ENCODE measurements at places on chromosomes 4 and X.

DNA sequence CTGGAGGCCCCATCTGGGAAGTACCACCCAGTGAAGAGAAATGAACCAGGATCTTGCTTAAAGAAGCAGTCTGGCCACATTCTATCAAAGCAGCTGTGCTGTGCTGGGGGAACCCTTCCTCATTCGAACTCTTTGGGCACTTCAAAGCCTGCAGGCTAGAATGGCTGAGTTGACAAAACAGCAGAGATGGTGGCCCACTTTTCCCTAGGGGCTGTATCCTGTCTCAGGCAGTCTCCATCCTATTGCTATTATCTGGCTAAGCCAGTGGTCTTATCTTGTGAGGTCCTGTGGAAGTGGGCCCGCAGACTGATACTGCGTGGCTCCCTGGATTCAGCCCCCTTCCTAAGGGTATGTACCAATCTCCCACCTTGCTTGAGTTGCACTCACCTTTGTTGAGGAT, 114.3 kb downstream of the VSIG4 start:
- DNase-seq = no peak

DNA sequence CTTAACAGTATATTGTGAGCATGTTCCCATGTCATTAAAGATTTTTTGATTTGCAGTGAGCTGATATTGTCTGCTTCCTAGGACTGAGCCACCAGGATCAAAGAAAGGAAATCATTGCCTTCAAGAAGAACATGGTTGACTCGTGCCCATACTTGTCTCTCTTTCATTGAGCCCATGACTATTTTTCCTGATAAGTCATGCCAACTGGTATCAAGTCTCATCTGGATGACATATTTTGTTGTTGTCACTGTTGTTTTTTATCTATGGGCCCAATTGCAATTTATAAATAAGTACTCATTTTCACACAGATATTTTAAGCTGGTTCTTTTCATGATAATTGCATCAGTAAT, 10.2 kb upstream of the RHOH start:
- no peak for DNase-seq

GRCh38 chr4:102139132-102139573, 206.1 kb downstream of the SLC39A8 start:
- DNase-seq = no peak

DNA sequence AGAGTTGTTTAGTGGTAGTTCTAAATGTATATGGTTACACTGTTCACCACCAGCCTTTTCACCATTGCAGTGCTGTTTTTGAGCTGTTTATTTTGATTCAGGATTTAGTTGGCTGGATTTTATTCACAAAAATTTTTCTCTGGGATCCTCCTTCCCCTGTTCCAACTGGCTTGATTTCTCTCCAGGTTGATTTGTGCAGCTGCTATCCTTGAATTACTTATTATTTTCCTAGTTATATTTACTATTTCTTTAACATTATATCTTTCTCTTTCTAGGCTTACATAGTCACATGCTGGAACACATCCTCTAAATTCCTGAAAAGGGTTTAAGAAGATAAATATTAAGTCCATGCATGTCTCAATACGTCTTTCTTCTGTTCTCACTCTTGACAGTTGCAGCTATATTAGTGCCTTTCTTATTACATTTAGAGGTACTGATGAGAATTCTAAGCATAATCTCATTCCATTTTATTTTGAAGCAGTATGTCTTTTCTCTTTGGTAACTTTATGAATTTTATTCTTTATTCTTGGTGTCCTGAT, 82.2 kb downstream of the SUPT20HL2 start:
- DNase-seq = no peak

- DNase-seq = no peak
Measured at GRCh38 chr4:20124317-20125026, 127.2 kb upstream of the SLIT2 start.

DNA sequence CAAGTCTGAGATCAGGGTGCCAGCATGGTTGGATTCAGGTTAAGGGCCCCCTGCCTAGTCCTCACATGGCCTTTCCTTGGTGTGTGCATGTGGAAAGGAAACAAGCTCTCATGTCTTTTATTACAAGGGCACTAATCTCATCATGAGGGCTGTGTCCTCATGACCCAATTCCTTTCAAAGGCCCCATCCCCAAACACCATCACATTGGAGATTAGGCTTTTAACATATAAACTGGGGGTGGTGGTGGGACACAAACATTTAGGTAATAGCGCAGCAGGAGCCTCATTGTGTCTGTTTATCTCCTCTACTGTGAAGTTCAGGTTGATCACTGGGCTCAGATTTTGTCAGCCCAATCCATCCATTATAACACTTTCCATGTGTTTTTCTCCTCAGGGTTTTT, 41.0 kb downstream of the BEX3 start:
- DNase-seq = no peak

GRCh38 chr4:180189666-180190065, 2053.5 kb upstream of the TENM3 start:
- DNase-seq = no peak

GRCh38 chr4:26467724-26468123, 22.6 kb downstream of the CCKAR start:
- DNase-seq = no peak

- DNase-seq = no peak
Measured at GRCh38 chr4:48141048-48141447, 7.0 kb upstream of the TXK start.

GRCh38 chr4:55159851-55160250, 34.5 kb upstream of the KDR start:
- no peak for DNase-seq

Data from activated CD8-positive, alpha-beta memory T cell treated with anti-CD3 and anti-CD28 coated beads for 4 hours (primary cell).